IMR-90 (cell line): ENCODE measurements at places on chromosomes 1 and 21.

- DNase-seq, result no peak
These were observed 2.7 kb downstream of the LRRC71 start for GRCh38 chr1:156922986-156923669.

DNA sequence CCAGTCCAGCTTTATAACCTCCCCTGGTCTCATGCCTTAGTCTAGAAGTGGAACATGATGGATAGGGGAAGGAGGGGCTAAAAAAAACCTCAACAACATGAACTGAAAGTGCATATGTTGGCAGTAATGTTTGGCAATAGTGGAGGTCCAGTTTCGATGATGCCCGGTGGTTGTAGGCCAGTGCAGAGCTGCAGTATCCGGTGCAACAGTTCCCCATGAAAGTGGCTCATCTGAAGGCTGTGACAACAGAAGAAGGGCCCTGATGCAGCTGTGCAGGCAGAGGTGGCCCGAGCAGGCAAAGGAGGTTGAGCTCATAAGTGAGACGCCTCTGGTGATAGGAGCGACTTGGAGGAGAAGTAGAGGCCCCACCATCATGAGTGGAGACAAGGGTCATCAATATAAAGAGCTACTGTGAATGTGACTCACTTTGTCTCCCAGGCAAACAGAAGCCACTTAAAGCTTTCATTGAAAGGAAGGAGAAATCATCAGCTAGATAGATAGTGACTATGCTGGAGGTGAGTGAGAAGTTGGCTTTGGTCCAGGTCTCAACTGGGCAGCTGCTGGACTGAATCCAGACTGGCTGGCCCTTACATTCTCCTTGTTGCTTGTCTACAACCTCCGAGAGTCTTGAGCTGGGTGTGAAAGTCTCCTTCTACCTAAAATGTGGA lies 10.2 kb upstream of the CREG1 start:
- DNase-seq, result no peak

DNA sequence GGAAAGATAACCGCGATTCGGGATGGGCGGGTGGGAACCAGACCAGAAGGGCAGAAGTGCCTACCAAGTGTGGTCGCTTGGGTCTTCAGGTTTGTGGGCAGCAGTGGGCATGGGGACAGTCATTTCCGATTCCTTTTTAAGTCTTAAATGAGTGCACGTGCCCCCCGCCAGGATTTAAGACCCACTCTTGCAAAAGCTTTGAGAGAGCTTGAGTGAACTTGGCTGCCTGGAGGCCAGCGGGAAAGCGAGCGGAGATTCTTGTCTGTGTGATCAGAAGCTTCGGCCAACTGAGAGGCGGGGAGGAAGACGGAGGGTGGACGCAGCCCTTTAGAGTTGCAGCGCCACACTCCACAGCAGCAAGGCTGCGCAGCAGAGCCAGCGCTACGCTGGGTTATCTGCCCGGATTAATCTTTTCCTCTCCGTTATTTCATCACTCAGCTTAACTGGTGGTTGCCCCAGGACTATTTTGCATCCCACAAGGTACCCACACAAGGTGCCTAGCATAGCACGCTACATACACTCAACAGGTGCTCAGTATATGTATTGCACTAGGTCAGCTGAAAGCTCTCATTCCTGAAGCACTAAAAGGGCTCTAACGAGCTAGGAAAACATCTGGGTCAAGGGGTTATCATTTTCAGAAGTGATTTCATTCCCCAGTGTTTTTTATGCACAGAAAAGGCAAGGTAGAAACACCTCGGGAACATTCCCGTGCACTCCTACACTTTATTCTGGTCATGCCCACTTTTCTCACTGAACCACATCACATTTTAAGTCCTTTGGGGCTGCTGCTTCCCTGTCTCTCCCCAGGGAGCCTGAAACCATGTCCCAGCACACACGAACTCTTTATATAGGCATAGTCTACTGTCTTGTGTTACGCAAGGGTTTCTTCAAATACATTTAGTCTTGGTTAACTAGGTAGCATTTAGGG lies 1.5 kb upstream of the BATF3 start:
- DNase-seq, result peak; percentile 62

DNA sequence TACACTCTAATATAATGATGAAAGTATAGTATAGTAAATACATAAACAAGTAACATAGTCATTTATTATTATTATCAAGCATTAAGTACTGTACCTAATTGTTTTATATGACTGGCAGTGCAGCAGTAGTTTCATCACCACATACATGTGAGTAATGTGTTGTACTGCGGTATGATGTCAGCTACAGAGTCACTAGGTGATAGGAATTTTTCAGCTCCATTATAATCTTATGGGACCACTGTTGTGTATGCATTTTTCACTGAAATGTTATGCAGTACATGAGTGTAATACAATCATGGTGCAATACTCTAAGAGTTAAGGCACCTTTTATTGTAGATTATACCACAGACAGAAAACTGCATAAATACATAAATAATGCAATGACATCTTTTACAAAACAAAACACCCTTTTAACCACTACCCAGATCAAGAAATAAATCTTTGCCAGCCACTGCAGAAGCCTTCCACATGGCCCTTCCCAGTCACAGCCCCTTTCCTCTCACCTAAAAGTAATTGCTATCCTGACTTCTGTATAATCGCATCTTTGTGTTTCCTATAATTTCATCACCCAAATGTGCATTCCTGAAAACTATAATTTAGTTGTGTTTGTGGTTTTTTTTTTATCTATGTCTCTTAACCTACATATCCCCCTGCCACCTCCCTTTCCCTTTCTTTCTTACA lies 16.3 kb downstream of the ABCD3 start:
- DNase-seq, result peak; percentile 55

- DNase-seq, result no peak
These were observed 12.3 kb downstream of the DDX20 start for GRCh38 chr1:111768023-111768422.

DNA sequence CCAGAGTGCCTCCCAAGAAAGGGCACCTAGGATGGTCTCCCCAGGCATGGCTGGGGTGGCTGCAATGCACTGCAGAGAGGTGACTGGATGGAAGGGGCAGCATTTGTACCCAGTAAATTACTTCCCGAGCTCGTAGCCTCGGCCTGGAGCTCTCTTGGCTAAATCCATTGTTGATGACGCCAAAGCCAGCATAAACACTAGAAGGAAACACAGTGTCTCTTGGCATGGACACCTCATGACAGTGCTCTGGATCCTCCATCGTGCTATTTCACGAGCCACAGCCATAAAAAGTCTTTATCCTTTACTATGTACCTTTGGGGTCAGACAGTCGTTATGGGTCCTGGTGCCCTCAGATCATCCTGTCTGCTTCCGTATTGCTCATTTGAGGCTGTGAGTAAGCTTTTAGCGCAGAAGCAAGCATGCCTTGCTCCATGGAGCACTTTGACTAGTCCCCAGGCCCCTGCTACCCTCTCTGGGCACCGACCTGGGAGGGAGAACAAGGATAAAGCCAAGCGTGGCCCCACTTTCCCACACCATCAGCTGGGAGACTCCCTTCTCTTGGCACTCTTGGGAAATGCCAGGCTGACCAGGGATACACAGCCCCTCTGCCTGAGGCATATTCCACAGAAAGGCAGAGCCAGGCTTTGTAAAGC lies 10.3 kb upstream of the PRELP start:
- DNase-seq, result no peak

DNA sequence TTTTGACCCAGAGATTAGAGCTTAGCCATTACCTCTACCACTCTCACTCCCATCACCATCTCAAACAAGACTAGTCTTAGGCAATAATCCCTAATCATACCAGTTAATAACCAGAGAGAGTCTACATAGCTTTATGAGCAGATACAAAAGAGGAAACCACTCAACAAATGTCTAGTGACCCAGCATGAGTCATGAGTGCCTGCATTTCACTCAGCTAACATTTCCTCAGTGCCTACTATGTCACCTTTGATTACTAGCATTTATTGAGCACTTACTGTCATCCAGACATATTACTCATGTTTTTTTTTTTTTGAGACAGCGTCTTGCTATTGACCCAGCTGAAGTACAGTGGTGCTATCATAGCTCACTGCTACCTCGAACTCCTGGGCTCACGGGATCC lies 35.9 kb upstream of the GALNT2 start:
- DNase-seq, result no peak

GRCh38 chr1:199135901-199136300 lies 497.1 kb downstream of the PTPRC start:
- DNase-seq, result no peak

GRCh38 chr1:24142546-24143534 lies at the start of gene IL22RA1:
TSS of gene IL22RA1 (minus strand) at chr1:24143140. CDS start at chr1:24143082, 58 bp downstream.
- DNase-seq, result peak; percentile 19

DNA sequence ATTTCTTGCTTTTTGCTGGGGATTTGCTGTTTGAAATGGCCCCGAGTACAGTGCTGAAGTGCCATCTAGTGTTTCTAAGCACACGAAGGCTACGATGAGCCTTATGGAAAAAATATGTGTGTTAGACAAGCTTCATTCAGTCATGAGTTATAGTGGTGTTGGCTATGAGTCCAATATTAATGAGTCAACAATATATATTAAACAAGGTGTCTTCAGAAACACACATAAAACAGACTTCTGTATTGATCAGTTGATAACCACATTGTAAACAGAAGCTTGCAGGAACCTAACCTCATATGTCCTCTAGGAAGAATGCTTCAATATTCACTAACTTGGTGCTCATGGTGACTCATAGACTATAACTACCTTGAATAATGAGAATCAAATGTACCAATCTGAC lies 1.7 kb upstream of the GJB5 start:
- no peak for DNase-seq

GRCh38 chr1:15758953-15759661 lies 512 bp downstream of the FBLIM1 start:
- no peak for DNase-seq

GRCh38 chr1:157505481-157506272 lies 46.6 kb downstream of the FCRL5 start:
- DNase-seq, result peak; percentile 55
